AG09319 (cell line): ENCODE measurements at places on chromosomes 6 and 20.

GRCh38 chr6:3036861-3037637 is 31.2 kb upstream of the RIPK1 start:
- no peak for DNase-seq

- no peak for DNase-seq
These were observed 205.9 kb upstream of the TAB2 start for GRCh38 chr6:149111556-149112115.

DNA sequence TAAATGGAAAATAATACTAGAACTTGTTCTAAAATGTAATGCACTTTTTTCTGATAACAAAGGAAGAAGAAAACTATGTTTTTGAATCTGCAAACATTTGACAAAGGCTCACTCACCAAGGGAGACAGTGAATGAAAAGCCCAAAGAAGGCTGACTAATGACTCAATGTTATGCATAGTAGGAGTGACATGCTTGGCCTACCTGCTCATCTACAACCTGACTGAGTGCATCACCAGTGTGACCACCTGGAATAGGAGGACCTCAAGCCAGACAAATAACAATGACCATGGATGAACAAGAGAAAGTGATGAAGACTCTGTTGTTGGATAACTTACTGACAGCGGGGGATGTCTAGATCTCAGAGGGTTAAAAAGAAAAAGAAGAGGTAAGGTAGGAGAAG is 157.2 kb downstream of the SIM1 start:
- no peak for DNase-seq

GRCh38 chr6:129894921-129895320 is 33.8 kb upstream of the TMEM244 start:
- no peak for DNase-seq

GRCh38 chr6:145548933-145549648 is 186.2 kb downstream of the EPM2A start:
- no peak for DNase-seq

DNA sequence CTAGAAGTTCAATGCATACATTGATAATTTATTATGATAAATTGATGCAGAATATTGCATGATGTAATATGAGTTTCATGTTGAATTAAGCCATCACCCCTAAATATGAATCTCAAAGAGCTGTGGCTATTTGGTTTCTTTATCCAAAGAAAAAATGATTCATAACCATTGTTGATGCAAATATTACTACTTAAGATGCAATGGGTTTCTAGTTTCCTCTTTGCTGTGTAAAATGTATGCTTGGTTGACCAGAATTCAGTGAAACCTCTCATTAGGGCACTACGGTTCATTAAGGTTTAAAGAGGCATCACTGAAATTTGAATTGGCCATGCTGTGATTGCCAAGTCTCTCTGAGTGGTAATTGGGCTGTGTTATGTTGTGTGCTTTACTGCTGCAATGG is 492.5 kb upstream of the FLRT3 start:
- no peak for DNase-seq

DNA sequence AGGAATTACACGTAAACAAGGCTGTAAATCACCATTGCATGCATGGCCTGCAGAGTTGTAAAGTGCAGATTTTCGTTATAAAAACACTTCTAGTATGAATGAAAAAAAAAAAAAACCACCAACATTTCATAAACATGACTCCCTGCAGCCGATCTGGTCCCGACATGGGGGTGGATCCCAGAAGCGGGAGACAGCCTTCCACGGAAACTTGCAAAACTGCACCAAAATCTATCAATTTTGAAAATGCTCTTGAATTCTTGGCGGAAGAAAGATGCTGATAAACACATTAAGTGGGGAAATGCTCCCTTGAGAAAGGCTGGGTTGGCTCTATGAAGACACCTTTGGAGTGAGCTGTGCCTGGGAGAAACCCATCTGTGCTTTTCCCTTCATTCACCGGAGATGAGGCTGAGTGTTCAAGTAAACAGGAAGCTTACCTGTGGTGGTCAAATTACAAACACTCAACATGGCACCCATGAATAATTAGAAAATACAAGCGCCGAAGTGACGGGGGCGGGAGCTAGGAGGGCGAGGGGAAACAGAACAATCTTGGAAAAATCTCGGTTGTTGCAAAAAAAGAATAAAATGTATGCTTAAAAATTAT is 845 bp upstream of the ANKRD60 start:
- no peak for DNase-seq
